Upper lobe of left lung (tissue), 6 donors: ENCODE measurements at places on chromosomes 3 and 15.

DNA sequence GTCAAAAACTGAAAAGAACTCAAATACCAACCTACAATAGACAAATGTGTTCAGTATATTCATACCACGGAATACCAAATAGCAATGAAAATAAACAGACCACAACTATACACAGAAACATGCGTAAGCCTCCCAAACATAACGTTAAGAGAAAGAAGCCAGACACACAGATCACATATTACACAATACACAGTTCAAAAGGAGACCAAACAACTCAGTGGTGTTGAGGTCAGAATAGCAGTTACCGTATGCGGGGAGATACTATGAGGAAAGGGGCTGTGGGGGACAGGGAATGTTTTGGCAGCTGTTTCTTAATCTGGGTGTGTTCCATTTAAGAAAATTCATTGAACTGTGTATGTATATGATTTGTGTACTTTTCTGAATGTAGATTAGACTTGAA is 6.6 kb downstream of the OSBPL10 start:
- no peak for DNase-seq

- no peak for DNase-seq
Observed at GRCh38 chr3:123817413-123817812, 66.7 kb downstream of the MYLK start.

- DNase-seq = peak; percentile 42
Observed at GRCh38 chr15:40443255-40443654, 2.5 kb downstream of the BAHD1 start.

GRCh38 chr3:143825513-143825912 is 22.8 kb downstream of the SLC9A9 start:
- no peak for DNase-seq

GRCh38 chr3:119588112-119588511 is 8.8 kb downstream of the ADPRH start:
- no peak for DNase-seq

- DNase-seq = no peak
Observed at GRCh38 chr3:161694682-161695564, 198.3 kb downstream of the OTOL1 start.

DNA sequence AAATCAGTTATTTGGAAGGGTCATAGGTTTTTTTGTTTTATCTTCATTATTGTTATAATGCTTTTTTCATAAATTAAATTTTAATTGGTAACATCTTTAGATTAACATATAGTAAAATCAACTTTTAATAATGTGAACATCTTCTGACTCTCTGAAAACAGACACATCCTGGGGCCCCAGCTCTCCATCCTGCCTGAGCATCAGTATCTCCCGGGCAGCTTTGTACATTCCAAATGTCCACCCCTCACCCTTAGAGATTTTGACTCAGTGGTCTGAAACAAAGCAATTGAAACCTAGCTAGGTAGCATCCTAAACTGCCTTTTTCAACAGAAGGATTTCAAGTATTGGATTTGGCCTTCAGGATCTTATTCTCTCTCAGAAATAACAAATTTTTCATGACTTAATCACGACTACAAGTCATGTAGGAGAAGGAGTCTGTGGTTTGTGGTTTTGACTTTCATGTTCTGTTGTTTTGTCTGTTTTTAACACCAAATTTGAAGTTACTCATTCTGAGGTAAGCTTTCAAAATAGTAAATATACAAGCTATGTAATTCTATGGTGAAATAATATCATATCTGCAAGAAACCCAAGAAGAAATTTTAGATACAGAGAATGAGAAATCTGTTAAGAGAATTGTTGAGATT is 147.3 kb upstream of the UBE2E2 start:
- DNase-seq = no peak

DNA sequence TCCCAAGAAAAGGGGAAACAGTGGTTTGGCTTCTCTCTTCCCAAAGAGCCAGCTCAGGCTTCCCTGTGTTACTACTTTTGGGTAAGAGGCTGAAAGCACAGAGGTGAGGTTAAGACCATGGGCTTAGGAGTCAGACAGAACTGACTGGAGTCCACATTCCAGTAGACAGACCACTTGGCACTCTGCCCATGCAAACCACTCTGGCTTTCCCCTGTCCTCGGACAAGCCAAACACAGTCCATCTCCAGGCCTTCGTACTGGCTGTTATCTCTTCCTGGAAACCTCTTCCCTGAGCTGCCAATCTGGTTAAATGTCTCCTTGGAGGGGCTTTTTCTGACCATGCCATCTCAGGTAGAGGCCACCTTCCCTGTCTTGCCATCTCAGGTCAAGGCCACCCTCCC is 53.1 kb upstream of the FAM3D start:
- DNase-seq = no peak

DNA sequence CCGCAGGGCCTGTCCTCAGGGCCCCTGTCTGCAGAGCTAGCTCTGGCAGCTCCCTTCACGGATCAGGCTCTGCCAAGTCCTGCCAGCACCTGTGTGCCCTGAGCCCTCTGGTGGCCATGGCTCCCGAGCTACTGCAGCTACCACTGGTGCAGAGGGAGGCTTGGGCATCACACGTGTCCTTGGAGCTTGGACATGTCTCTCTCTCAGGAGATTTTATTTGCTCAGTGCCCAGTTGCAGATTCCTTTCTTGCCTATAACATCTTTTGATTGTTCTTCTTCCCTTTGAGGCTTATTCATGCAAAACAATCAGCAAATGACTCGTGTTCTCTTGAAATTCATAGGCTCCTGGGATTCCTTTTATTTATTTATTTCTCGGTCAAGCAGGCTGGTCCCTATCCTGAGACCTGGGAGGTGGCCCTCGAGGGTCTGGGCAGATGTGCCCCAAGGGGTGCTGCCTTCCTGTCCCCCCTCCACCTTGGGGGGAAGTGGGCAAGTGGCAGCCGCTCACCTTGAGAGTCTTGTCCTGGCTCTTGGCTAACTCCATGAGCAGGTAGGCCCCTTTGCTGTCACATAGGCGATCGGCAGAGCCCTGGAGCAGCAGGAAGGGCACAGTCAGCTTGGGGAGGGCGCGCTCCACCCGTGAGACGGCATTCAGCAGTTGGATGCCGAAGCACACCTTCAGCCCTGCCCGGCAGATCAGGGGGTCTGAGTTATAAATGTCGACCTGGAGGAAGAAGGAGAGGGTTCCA is 21.9 kb downstream of the ABTB1 start:
- no peak for DNase-seq

GRCh38 chr3:152938974-152939636 is 104.2 kb downstream of the P2RY1 start:
- no peak for DNase-seq

DNA sequence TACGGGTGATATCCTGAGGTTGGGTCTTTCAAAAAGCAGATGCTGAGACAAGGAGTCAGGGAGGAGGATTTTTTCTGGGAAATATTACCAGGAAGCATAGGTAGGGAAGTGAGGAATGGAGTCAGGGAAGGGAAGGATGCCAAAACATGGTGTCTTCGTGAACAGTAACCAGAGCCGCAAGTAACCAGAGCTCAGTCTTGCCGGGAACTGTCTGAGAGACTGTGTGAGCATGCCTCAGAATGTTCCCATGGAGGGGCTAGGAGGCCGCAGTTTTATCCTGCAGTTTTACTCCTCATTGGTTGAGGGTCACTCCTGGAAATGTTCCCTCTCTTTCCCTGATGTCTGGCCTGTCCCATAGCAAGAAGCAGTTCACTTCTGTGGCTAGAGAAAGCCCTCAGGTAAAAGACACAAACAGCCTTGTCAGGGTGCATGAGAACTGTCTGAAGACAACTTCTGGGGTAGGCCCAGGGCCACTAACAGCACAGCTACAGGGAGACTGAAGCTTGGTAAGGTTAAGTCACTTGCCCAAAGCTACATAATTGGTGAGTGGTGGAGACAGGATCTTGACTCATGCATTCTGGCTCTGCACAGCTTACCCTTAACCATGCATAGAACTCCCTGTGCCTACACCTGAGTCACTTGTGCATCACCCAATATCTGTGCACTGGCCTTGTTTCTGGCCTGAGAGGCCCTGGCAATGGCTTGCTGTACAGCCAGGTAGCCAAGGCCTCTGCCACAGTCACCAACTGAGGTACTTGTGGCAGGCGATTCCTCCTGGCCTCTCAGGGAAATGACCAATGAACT is 76.3 kb upstream of the FRMD4B start:
- DNase-seq = no peak

DNA sequence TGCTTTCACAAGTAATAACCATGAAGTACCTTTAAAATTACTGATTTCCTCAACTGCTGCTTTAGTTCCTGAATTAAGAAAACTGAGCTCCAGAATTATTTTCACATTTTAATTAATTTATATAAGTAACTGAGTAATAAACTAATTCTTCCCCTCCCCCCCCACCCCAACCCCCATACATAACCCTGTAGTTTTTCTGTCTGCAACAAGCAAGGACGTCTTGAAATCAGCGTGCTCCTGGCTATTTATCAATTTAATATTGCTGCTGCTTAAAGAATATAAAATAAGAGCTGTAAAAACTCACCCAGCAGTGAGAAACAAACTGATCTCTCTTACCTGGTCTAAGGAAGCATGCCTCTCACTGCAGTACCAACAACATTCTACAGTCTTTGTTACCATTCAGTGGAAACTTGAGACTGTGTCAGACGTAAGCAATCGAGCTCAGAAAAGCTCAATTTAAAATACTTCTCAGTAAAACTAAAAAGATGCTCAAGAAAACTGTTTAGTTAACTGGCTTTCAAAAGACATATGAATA is 121.0 kb downstream of the TFDP2 start:
- DNase-seq = no peak

- DNase-seq = no peak
Observed at GRCh38 chr3:71206305-71207165, 377.0 kb downstream of the FOXP1 start.

GRCh38 chr3:11245827-11246662 is 26.2 kb upstream of the ATG7 start:
- no peak for DNase-seq

GRCh38 chr15:80183886-80184285 is 31.1 kb downstream of the FAH start:
- no peak for DNase-seq

DNA sequence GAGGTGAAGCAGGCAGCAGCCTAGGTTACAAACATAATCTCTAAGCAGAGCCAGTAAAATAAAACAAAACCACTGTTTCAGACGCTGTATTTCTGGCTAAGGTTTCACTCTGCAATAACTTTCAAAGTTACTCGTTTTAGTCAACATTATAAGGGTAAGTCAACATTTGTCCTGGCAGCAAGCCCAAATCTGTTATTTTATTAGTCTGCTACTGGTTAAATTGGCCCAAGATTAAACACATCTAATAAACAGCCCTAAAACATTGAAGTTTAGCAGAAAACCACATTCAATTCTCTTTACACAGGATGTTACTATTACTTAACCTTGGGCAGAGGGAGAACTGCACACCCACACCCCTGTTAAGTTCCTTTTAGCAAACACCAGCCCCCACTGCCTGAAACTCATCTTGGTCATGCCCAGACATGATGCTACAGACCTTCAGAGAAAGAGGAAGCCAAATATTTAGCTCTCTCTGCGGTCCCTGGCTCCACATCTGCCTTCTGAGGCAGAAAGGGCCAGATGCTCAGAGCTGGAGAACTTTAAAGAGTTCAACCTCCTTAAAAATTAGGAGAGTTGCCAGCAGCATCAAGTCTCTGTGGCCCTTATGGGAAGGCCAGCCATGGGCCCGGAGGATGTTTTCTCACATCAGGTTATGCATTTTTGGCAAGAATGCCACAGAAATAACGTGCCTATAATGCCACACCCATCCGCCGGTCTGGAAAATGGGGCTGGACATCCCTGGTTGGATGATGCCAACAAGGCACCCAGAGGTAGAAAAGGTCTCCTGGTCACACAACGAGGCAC is 17.9 kb downstream of the ARHGEF3 start:
- peak; percentile 85 for DNase-seq

DNA sequence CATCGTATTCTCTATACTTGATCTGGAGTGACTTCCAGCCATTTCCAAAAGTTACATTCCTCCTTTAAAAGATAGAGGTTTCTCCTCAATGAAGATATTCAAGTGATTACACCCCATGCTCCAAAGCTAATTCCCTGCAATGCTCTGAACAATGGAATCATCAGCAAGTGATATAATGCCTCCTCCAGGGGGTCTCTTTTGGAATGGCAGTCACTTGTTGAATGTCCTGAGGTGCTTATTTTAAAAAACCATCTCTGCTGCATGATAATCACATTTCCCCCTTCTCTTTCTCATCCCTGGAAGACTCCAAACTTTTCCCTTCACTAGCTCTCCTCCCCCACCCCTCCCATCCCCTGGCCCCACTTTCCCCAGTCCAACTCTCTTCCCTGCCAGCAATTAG is 2.6 kb downstream of the LHFPL4 start:
- DNase-seq = no peak

DNA sequence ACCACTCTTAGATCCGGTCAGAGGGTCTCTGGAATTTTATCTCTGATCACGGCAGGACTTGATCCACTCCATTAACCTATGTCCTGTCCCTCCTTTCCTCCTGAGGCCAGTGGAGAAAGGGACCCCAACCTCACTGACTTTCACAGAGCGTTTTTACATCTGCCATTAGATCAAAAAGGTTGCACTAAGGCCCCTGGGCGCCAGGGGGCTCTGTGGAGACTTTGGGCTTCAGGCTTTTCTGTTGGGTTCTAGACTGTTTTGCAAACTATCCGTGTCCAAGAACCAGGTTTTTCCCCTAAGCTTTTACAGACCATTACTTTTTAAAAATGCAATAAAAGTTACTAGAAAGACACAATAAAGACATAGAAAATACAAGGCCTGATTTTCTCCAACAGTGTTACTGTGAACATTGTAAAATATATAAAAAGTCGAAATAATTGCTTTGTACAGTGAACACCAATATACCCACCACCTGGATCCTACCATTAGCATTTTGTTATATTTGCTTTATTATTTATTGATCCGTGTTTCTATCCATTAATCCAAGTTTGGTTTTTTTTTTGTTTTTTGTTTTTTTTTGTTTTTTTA is 159.7 kb downstream of the POLR2M start:
- peak; percentile 66 for DNase-seq

- DNase-seq = no peak
Observed at GRCh38 chr3:169144731-169145130, 518.8 kb downstream of the MECOM start.

- peak; percentile 18 for DNase-seq
Observed at GRCh38 chr15:67548862-67549651, 6.6 kb downstream of the MAP2K5 start.

GRCh38 chr3:167450195-167450594 is 23.6 kb downstream of the SERPINI2 start:
- no peak for DNase-seq

- DNase-seq = no peak
Observed at GRCh38 chr15:41231422-41232226, 556 bp downstream of the CHP1 start.

DNA sequence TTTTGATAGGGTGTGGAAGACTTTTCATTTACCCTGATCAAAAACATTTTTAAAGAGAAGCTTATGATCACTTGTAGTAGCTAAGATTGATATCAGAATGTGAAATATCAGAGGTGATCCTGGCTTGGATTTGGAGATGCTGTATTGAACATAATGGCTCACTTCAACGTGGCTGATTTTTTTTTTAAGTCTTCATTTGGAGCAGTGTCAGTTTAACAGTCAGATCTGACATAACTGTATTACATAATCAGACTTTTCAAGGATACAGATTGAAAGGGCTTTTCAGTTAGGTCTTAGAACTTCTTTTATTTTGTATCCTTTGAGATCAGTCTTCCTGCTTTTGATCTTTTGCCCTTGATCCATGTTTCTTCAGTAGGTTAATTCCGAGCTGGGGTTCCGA is 98.5 kb downstream of the ITPR1 start:
- no peak for DNase-seq

GRCh38 chr3:46974421-46975171 is 1.9 kb downstream of the CCDC12 start:
- no peak for DNase-seq

GRCh38 chr3:141546081-141546480 is 59.3 kb downstream of the RASA2 start:
- no peak for DNase-seq
